T-helper 17 cell (primary cell): ENCODE measurements at places on chromosomes 3 and 15.

DNA sequence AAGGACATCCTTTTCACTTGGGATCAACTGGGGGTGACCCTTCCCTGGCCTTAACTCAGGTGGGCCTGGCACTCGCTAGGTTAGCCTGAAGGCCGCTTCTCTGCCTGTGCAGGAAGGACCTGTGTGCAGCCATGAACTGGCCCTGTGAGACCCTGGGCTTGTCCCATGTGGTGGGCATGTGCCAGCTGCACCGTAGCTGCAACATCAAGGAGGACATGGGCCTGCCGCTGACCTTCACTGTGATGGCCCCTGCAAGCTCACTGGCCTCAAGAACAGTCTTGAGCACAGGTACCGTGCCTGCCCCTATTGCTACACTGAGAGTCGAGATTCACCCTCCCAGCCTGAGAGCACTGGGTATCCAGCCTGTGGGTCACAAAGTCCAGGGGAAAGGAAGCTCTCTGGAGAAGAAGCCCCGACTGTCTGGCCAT, 43.0 kb downstream of the SAXO2 start:
- DNase-seq: no peak

DNA sequence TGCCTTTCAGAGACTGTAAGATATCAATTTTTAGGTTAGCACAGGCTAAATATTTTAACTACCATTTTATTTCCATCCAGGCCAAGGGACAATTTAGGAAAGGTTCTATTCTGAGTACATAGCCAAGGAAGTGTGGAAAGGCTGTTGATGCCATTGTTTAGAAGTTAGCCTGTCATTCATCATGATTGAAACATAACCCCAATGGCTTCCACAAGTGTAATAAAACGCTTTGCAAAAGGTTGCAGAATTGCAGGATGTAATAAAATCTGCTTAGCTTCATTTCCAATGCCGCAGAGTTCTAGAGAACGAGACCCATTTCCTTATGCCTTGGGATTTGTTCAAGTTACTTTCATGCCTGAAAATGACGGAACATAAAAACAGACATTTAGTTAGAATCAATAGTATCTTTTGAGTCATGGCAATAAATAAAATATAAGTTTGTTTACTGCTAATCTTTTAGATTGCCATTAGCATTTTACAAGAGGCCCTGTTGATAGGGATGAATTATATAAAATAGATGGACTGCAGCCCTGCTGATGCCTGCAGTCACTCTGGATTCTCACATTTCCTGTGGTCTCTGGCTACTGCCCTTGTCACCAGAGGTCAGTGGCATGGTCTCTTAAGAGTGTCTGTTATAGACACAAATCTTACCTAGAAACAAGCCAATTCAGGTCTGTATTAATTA, 678.2 kb upstream of the CFAP20DC start:
- DNase-seq: no peak

- no peak for DNase-seq
Observed at GRCh38 chr3:151386056-151386455, 1.5 kb upstream of the P2RY12 start.

GRCh38 chr3:154656486-154656885, 226.5 kb upstream of the GPR149 start:
- DNase-seq: no peak

- no peak for DNase-seq
Observed at GRCh38 chr15:28886431-28887338, 911 bp downstream of the APBA2 start.

DNA sequence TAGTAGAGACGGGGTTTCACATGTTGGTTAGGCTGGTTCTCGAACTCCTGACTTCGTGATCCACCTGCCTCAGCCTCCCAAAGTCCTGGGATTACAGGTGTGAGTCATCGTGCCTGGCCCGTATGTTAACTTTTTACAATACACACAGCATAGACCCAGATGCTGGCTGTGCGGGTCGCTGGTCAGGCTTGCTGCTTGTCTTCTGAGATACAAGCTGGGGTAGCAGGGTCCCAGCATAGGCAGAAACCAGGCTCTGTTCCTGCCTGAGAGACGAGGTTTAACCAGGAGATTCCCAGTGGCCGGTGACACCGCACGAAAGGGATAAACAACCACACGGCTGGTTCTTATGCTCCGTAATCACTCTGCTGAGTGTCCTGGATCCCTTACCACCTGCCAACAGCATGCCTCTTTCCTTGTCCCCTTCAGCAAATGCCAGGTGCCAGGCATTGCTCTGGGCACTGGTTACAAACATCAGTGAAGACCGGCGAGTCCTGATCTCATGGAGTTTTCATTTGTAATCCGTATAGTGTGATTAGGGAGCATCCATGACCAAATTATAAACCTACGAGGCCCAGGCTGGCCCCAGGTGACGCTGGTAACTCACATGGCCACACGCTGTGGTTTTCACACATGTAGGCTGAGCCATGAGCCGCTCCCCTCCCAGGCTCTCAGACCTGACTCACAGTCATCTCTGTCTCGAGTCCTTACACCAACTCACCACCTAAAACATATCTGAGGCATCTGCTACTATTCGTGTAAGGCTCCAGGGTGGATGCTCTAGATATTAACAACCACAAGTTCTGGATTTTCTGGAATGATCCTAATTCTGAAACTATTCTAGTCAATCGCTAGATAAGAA, 125.7 kb downstream of the PDZRN3 start:
- DNase-seq: no peak

- no peak for DNase-seq
Observed at GRCh38 chr3:50299929-50300680, 900 bp upstream of the HYAL3 start.

GRCh38 chr15:25774871-25775270, 88.3 kb downstream of the ATP10A start:
- DNase-seq: no peak

GRCh38 chr3:35519936-35520335, 119.4 kb upstream of the ARPP21 start:
- DNase-seq: no peak

GRCh38 chr3:138625707-138626365, 17.3 kb downstream of the FAIM start:
- DNase-seq: no peak

DNA sequence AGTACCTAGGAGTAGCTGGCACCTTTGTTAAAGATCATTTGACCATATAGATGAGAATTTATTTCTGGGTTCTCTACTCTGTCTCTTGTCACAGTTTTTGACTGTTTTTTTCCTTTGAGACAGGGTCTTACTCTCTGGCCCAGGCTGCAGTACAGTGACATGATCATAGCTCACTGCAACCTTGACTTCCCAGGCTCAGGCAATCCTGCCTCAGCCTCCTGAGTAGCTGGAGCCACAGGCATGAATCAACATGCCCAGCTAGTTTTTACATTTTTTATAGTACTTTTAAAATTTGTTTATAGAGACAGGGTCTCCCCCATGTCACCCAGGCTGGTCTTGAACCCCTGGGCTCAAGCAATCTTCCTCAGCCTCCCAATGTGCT, 45.0 kb downstream of the BCL2L10 start:
- no peak for DNase-seq

GRCh38 chr3:147987549-147987948, 578.4 kb downstream of the ZIC1 start:
- DNase-seq: no peak

DNA sequence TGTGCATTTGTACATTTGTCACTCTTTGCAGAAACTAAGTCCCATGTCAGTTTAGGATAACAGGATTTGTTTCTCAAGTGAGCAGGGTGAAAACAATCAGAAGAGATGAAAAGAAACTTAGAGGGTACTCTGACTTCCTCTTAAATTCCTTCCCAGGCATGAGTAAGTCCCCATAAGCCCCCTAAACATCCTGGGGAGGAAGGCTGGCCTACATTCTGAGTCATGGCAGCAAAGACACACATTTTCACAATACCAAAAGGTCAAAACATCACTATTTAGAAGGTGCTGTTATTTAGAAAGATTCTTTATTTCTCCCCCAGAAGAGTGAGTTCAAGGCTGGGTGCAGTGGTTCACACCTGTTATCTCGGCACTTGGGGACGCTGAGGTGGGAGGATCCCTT, 7.6 kb upstream of the FOXP1 start:
- DNase-seq: no peak

- DNase-seq: no peak
Observed at GRCh38 chr15:73946046-73946721, 19.9 kb downstream of the LOXL1 start.

DNA sequence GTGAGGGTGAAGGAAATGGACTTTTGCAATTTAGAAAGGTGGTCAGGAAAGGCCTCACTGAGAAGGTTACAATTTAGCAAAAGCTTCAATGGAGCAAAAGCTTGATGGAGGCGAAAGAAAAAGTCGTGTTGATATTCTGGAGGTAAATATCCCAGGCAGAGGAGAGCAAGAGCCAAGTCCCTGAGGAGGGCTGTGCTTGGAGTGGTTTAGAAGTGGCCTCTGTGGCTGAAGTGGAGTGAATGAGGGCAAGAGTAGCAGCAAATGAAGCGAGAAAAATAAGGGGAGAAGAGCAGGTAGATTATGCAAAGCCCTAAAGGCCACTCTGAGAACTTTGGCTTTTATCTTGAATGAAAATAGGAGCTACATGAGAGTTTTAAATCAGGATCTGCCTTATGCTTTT, 54.1 kb downstream of the GUCA1C start:
- DNase-seq: no peak

GRCh38 chr3:63067999-63068645, 192.9 kb upstream of the CADPS start:
- no peak for DNase-seq

DNA sequence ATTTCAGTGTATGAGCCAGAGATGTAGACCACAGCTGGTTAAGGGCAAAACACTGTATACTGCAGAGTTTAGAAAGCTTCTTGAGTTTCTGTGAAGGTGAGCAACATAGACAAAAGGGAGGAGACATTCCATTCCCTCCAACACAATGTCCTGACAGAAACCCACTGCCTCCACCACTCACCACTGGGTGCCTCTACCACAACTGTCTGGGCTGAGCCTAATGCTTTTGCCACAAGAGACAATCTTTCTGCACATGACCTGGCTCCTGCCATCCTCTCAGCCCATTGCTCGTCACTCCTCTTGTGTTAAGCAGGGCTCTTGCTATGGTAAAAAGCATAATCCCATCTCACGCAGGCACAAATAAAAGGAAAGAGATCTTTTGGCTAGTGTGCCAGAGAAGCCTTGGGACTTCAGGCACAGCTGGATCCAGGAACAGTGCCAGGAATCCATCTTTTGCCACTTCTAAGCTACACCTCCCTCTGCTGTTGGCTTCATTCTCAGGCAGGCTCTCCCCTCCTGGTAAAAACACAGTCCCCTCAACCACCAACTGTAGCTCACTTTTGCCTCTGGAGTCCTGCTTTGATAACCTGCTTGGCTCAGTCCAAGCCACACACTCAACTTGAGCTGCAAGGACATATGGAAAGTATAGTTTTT, 140.6 kb upstream of the PRR20G start:
- no peak for DNase-seq

DNA sequence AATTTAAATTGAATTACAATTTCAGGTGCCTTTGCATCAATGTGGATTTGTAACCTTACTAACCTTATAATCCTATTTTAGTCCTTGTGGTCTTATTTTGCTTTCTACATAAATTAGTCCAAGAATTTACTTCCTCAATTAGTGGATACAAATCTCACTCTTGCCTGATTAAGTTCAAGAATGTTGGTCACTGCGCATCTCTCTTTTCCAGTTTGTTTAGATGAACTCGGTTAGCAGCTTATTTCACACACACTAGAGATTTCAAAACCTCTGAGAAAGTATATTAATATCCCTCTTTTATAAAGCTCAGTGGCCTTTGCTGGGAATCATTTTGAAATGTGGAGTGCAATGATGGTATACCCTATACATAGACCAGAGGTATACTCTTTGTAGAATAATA, 243.4 kb downstream of the DTWD1 start:
- no peak for DNase-seq

DNA sequence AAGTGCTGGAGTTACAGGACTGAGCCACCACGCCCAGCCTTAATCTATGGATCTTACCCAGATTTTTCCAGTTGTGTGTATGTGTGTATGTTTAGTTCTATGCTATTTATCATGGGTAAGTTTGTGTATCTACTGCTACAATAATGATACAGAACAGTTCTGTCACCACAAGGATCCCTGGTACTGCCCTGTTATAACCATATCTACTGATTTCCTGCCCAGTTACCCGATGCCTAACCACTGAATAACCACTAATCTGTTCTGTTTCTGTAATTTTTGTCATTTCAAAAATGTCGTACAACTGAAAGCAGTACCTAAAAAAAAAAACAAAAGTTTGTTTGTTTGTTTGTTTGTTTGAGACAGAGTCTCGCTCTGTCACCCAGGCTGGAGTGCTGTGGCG, 123.7 kb upstream of the RAP2B start:
- DNase-seq: no peak

GRCh38 chr3:165518346-165518745, 318.9 kb downstream of the BCHE start:
- DNase-seq: no peak

DNA sequence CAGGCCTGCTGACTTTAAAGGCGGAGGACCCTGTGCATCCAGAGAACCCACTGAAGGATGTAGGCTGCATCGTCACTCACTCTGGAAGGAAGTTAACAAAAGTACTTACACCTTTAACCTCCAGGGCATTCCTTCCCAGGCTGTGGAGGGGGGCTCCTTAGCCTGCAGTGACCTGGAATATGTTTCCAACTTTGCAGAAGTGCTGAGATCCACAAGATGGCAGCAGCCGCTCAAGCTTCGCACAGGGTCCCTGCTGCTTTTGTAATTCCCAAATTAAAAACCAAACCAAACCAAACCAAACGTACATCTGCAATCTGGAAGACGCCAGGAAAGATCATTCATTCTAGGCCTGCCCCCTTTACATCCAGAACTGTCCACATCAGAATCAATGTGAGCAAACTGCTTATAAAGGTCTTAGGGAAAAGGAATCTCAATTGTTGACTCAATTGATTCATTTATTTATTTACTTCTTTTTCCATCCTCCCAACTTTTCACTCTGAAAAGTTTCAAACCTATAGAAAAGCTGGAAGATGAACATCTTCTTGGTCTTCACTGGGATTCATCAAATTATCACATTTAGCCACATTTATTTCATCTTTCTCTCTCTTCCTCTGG, 70.5 kb upstream of the KLHL25 start:
- DNase-seq: no peak

DNA sequence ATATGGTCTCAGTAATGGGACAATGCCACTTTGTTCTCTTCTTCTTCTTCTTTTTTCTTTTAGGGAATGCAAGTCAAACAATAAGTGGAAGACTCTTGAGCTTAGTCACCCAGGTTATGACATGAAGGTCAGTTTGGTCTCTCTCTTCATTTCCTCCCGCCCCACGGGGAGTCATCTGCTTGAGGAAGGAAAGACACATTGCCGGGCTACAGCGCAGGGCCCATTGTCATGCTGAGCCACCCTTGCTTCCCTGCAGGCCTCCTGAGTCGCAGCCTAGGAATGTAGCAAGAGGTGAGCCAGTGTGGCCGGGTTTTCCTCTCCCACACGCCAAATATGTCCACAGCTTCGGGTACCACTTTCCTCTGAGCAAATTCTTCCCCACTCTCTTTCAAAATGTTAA, 47.6 kb downstream of the RAP2B start:
- DNase-seq: no peak

DNA sequence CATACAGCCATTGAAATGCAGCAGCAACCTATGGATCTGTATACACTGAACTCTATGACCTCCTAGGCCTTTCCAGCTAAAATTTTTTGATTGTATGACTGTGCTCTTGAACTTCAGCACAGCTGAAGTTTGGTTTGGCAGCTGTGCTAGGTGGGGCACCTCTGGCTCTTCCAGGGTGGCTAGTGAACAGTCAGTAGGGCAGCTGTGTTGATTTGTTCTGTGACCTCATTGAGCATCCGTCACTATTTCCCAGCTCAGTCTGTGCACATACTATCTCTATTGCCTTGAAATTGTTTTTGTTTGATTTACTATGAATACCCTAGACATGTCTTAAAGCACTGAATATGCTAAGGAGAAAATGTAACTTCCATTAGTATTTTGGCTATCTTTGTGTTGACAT, 363.2 kb upstream of the NAALADL2 start:
- no peak for DNase-seq

- DNase-seq: no peak
Observed at GRCh38 chr3:196175722-196176121, 35.5 kb downstream of the ZDHHC19 start.
